Breast epithelium (tissue), 4 donors: ENCODE measurements at places on chromosomes 3 and 15. TPM values are rescaled to one million over a fixed set of nuclear protein-coding genes. Genes with fewer than 3 reads are reported as not detected.
A peak's percentile ranks its signal among the peaks of the same experiment; 100 is the strongest.

The C3orf85 gene
- not detected for total RNA-seq

- no peak for DNase-seq
Measured at GRCh38 chr15:99343881-99344551, 92.7 kb downstream of the LRRC28 start.

The SLC30A4 gene
- total RNA-seq, result 5.6 TPM

DNA sequence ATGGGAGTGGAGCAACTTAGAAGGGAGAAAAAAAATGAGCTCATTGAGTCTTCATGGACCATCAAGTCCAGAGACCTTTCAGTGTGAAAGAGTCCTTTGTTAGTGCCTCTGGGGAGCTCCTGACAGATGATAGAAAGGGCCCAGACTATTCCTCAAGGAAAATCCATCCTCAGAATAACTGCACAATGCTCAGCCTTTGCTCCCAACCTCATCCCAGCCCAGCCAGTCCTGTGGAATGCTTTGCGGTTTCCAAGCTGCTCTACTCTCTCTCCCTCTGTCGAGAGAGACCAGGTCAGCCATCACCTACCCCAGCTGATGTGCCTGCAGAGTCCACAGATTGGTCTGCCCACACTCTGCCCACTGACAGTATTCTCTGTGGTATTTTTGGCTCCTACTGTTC is 406.2 kb downstream of the MFSD1 start:
- DNase-seq, result no peak

GRCh38 chr3:18302517-18302916 is 122.6 kb downstream of the SATB1 start:
- no peak for DNase-seq

- no peak for DNase-seq
Measured at GRCh38 chr3:10876661-10877060, 60.6 kb downstream of the SLC6A11 start.

The TTLL13 gene
- 0.15 TPM for total RNA-seq

The MYO5A gene
- total RNA-seq, result 77.4 TPM

The DNAH12 gene
- total RNA-seq, result 0.15 TPM

DNA sequence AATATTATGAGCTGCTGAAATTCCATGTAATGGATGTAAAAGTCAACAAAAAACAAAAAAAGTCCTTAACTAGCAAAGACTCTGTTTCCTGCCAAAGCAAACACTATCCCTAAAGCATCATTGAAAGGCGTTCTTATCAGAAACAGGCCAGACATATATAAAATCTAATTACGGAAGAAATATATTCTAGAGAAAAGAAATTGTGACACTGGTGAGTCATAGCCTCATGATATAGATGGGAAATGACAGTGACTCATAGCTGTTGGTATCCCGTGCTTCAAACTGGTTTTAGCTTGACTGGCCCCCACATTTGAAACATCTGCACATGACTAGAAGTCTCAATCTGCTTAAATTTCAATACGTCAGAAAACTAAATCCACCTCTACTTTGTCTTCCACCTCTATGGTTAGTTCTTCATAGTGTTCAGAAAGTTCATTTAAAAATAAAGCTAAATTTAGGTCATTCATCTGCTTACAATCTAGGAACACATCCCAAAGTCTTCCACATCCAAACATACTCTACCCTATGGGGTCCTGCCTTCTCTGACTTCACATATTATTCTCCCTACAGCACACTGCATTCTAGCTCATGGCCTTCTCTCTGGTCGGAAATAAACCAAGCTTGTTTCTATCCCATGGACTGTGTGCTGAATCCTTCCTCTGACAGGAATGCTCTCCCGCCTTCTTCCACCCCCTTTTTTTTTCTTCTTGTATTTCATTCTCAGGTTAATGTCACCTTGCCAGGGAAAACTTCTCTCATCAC is 456.3 kb upstream of the ARRDC4 start:
- DNase-seq, result no peak

The STAB1 gene
- 149 TPM for total RNA-seq

The UCN2 gene
- not detected for total RNA-seq

DNA sequence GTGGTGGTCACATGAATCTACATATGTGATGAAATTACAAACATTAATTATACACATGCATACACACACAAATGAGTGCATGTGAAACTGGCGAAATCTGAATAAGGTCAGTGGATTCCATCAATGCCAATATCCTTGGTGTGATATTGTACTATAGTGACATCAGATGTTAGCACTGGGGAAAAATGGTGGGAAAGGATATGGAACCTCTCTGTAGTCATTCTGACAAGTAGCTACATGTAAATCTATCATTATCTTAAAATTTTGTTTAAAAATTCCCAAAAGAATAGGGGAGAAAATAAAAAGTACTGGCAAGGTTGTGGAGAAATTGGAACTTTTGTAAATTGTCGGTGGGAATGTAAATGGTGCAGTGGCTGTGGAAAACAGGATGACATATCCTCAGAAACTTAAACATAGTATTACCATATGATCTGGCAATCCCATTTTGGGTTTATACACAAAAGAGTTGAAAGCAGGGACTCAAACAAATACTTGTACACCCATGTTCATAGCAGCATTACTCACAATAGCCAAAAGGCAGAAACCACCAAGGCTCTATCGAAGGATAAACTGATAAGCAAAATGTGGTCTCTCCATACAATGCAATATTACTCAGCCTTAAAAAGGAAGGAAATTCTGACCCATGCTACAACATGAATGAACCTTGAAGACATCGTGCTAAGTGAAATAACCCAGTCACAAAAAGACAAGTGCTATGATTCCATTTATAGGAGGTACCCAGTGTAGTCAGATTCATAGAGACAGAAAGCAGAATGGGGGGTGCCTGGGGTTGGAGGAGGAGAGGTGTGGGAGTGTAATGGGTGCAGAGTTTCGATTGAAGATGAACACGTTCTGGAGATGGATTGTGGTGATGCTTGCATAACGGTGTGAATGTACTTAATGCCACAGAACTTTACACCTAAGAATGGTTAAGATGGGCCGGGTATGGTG is 25.3 kb upstream of the HRH1 start:
- DNase-seq, result no peak

DNA sequence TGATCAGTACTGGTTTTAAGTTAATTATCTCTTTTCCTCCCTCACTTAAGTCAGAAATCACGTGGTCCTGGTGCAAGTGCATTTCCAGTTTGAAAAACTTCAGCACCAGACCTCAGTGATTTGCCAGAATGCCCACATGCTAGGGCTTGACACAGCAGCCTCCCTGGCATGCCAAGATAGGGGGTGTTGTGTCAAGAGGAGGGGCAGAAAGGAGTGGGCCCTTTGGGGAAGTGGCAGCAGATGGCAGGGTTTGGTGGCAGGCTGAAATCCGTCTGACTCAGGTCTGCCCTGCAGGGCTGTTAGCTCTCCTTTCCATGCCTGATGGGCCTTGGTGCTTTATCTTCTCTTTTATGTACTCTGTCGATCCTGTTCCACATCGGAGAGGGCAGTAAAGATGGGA is 23.4 kb downstream of the PXK start:
- DNase-seq, result no peak

DNA sequence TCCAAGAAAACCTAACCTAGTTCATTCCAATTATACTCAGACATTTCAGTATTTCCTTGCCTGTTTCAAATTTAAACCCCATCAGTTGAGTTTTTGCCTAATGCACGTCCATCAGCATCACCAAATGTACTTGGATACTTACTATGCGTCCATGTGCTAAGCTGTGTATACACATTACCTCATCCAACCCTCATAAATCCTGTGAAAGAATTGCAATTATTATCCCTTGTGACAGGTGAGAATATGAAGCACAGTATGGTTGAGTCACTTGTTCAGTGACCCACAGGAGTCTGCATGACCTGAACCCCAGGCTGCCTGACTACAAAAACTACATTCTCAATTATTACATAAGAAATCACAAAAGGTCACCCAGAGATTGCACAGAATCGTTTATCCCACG is 2.5 kb downstream of the OR5K2 start:
- no peak for DNase-seq

The KLHL6 gene
- total RNA-seq, result 2.7 TPM

The TRA2B gene
- 163 TPM for total RNA-seq

- no peak for DNase-seq
Measured at GRCh38 chr3:178483704-178484103, 52.5 kb upstream of the KCNMB2 start.

The GNB5 gene
- total RNA-seq, result 43.9 TPM

- DNase-seq, result no peak
Measured at GRCh38 chr3:105324951-105325350, 41.8 kb upstream of the ALCAM start.

GRCh38 chr15:67089217-67090193 is 24.1 kb downstream of the SMAD3 start:
- no peak for DNase-seq

GRCh38 chr3:45995236-45996192 is at the start of gene FYCO1:
Gene FYCO1, minus strand, starts transcription at chr3:45995824. Its CDS starts 10,914 bp downstream, at chr3:45984910.
- DNase-seq, result peak; percentile 93

DNA sequence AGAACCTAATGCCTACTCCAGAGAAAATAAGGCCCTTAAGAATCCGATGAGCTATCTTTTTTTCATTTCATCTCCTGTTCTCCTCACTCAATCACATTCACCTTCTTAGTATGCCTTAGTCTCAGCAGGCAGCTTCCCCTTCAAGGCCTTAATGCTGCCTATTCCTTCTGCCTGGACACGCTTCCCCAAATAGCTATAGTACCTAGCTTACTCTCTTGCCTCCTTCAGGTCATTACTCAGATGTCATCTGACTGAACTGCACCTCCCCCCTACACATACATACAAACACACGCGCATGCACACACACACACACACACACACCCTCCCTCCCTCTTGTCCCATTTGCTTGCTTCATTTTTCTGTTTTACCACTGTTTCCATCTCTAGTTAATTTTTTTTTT is 191.5 kb upstream of the MLF1 start:
- DNase-seq, result no peak

GRCh38 chr15:92304223-92304975 is 89.3 kb upstream of the ST8SIA2 start:
- no peak for DNase-seq

The BSN gene
- 0.33 TPM for total RNA-seq

DNA sequence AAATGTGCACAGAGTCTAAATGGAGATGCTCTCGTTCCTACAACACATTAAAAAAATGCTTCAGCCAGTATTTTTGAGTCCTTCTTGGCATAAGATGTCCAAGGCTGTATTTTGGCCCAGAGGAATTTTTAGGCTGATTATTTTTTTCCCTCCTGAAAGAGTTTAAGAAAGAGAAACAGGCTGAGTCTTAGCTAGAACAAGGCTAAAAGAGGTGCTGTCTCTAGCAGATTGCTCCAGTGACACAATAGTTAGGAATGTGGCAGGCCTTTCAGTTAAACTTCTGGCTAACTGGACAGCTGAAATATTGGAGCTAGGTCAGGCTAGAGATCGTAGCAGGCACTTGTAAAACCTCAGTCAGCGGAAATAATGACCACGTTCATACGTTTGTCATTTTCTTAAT is 271.4 kb upstream of the RARB start:
- no peak for DNase-seq

DNA sequence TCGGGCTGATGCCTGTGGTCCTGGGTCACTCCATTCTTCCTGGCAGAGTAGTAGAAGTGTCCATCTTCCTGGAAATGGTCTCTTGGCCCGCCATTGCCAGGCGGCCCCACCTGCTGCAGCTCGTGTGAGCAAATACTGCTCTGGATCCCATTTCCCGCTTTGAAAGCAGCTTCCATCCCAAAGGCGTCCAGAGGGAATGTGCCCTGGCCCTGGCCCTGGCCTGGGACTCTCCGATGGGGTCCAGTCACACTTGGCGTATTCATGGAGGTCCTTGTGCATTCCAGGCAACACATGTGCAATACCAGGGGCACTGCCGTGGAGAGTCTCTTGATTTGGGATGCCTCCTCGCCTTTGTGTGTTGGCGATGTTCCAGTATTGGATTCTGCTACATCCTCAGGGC is 111.1 kb downstream of the SNRPN start:
- no peak for DNase-seq

- DNase-seq, result no peak
Measured at GRCh38 chr3:5036858-5037257, 57.6 kb downstream of the BHLHE40 start.

The PPP1R14D gene
- total RNA-seq, result not detected

DNA sequence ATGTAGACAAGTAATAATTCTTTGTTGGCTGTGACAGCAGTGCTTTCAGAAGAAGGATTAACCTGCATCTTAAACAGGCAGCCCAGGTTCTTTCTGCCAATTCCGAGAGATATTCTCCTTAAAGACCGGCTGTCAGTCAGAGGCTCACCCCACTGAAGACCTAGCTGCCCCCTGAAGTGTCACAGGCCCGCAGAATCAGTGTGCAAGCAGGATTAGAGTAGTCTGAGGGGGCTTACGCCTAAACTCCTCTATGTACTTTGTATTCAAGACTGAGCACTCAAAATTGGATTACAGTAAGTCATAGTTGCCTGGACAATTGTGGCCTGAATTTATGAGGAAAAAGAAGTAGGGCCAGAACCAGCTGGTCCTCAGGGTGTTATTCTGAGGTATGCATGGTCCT is 342.9 kb downstream of the CLSTN2 start:
- DNase-seq, result no peak

DNA sequence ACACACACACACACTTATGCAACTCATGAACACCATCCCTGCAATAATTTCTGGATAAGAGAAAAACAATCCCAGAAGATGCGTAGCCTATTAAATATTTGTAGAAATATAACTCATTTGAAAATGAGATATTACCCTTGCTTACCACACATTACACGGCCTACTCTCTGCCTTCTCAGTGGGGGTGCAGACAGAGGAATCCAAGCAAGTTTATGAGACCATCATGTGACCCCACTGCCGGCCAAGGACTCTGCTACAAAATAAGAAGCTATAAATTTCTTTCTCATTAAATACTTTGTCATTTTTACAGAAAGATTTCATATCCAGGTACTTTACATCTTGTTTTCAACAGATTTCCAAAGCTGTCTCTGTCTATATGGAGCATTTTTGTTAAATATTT is 286.3 kb downstream of the ZNF385D start:
- DNase-seq, result no peak

GRCh38 chr3:119357190-119357589 is 63.0 kb downstream of the ARHGAP31 start:
- DNase-seq, result no peak

DNA sequence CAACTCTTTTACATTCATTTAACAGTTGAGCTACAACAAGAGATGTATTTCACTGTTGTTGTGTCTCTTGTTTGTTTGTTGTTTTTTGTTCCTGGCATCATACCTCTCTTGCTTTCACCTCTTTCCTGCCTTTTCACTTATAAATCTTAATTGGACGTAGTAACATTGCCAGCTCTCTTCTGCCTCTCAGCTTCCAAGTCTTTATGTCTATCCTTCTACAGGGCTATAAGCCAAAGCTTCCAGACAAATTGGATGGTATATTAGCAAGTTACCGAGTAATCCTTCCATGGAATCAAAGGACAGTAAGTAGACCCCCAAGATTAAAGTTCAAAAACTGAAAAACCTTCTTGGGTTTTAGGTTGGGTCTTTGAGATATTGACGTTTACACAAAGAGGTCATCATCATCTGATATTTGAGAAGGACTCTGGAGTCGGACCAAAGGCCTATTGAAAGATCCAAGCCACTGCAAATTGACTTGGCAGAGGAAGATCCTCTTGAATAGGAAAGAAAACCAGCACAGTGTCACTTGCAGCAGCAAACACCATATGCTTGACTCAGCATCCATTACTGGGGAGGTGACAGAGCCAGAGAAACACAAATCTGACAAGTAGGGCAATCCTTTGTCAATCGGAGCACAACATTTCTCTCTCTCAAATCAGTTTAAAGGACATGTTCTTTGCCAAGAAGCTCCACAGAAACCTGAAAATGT is 648.5 kb upstream of the NR2F2 start:
- no peak for DNase-seq
